Kidney (tissue), 22 donors: ENCODE measurements at places on chromosomes 4 and X. TPM values are rescaled to one million over a fixed set of nuclear protein-coding genes. Genes with fewer than 3 reads are reported as not detected.

GRCh38 chr4:158837527-158838141 lies 68.8 kb downstream of the FNIP2 start:
- DNase-seq = no peak

- DNase-seq = no peak
Observed at GRCh38 chrX:7983581-7983980, 56.4 kb upstream of the PNPLA4 start.

GRCh38 chrX:136867518-136867917 lies 13.0 kb downstream of the RBMX start:
- DNase-seq = no peak

- no peak for DNase-seq
Observed at GRCh38 chrX:52422884-52423283, 54.1 kb downstream of the XAGE2 start.

Gene TMPRSS11D
- total RNA-seq = not detected

Gene IQCM
- not detected for total RNA-seq

Gene KCNE5
- total RNA-seq = 0.44 TPM

Gene POU3F4
- 1.1 TPM for total RNA-seq

- DNase-seq = no peak
Observed at GRCh38 chrX:153568451-153569011, 30.4 kb downstream of the CCNQ start.

DNA sequence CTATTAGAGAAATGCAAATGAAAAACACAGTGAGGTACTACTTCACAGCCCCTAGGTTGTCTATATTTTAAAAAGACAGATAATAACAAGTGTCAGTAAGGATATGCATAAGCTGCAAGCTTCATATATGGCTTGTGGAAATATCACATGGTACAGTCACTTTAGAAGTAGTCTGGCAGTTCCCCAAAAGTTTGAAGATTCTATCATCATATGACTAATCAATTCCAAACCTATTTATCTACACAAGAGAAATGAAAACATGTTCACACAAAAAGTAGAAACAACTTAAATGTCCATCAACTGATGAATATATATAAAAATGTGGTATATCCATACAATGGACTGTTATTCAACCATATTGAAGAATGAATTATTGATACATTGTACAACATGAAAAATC lies 185.8 kb upstream of the STK26 start:
- no peak for DNase-seq

Gene FRAS1
- 31.5 TPM for total RNA-seq

GRCh38 chr4:154642373-154643009 lies 30.0 kb upstream of the FGG start:
- DNase-seq = no peak

- peak; percentile 75 for DNase-seq
Observed at GRCh38 chr4:186190581-186191199, 677 bp upstream of the CYP4V2 start.

- no peak for DNase-seq
Observed at GRCh38 chr4:119113033-119113655, 22.5 kb upstream of the MYOZ2 start.

Gene SMARCA1
- total RNA-seq = 34.7 TPM

Gene TGIF2LX
- total RNA-seq = not detected

Gene DHRSX
- 26.4 TPM for total RNA-seq

DNA sequence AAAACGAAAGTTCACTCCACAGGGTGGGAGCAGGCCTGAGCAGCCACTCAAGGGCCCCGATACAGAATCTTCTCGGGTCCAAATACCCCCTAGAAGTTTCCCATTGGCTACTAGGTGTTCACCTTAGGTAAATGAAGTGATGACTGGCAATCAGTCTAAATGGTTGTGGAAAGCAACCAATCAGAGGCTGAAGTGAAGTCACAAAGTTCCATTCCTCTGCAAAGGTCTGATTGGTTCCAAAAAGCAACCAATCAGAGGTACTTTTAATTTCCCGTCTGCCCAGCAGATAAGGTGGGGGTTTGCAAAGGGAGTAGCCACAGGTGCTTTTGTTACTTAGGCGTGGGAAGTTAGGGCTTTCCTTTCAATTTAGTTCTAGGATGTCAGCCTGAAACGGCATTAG lies 58.2 kb upstream of the NKAP start:
- DNase-seq = no peak

Gene PFKFB1
- total RNA-seq = 0.31 TPM

Gene NSG1
- total RNA-seq = 9.5 TPM

DNA sequence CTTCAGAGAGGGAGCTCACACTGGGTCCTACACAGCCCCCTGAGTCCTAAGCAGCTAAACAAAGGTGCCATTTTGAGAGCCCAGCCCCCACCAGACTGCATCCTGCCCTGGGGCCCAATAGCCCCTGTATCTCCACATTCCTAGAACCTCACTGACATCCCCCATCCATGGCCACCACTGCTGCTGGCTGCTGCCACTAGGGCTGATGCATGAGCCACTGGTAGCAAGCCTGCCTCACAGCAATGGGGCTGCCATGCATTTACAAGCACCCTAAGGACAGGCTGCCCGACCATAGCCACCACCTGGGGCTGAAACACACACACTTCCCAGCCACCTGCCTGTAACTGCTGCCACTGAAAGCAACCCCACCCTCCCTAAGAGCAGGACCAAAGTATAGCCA lies 26.5 kb upstream of the TRO start:
- DNase-seq = no peak

Gene PHEX
- total RNA-seq = 0.25 TPM

Gene ADGRG4
- 0.13 TPM for total RNA-seq

Gene MAGIX
- total RNA-seq = 11.6 TPM

Gene EXOSC9
- 17.6 TPM for total RNA-seq

- DNase-seq = no peak
Observed at GRCh38 chrX:17546356-17546755, 171.4 kb downstream of the NHS start.

DNA sequence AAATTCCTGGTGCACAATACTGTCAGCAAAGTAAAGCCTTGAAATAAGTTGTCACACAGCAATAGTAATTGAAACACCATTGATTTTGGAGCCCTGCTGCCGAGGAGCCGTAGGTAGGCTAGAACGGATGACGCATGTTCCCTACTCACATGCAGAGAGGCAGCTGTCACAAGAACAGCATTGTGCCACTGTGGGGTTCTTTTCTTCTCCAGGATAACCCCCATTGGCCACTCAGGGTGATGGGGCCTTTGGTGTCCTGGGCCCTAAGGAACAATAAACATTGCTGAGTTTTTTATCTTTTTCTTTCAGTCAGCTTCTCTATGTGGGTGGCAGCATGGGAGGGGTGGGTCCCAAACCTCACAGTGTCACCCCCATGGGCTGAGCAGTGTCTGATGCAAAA lies 542.3 kb downstream of the BCOR start:
- no peak for DNase-seq

- no peak for DNase-seq
Observed at GRCh38 chrX:8377041-8377440, 87.6 kb upstream of the VCX3B start.

- no peak for DNase-seq
Observed at GRCh38 chr4:53557669-53558064, 33.6 kb downstream of the LNX1 start.

GRCh38 chr4:30757357-30757756 lies 37.2 kb downstream of the PCDH7 start:
- DNase-seq = peak; percentile 47

DNA sequence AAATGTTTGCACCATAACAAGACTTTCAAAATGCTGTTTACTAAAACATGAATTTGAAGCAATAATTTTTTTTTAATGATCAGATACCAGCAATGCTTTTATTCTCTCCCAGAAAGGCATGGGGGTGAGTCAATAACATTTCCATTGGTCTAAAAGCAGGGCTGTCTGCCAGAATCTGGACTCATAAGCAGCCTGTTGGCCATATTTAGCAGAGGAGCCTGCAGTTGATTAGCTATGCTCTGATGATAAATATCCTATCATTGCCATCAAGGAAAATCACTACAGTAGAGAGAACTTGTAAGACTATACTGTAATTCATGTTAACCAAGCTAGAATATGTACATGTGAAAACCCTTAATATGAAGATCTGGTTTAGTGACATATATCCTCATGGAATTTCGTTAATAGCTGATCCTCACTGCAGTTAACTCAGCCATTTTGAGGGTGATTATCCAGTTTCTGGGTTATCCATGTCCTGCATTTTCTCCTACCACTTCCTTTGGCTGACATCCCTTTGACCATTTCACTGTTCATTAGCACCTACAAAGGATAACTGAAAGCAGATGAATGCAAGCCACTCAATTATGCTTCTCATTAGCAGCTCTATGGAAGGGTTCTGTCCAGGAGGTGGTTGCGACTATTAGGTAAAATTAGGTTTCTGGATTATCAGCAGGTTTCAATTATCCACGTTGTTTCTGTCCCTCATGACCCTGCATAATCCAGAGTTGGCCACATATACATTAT lies 72.9 kb upstream of the DIAPH2 start:
- DNase-seq = no peak

GRCh38 chr4:83613994-83614393 lies 78.1 kb downstream of the GPAT3 start:
- DNase-seq = no peak

- DNase-seq = no peak
Observed at GRCh38 chrX:63884821-63885790, 100.1 kb upstream of the ARHGEF9 start.

DNA sequence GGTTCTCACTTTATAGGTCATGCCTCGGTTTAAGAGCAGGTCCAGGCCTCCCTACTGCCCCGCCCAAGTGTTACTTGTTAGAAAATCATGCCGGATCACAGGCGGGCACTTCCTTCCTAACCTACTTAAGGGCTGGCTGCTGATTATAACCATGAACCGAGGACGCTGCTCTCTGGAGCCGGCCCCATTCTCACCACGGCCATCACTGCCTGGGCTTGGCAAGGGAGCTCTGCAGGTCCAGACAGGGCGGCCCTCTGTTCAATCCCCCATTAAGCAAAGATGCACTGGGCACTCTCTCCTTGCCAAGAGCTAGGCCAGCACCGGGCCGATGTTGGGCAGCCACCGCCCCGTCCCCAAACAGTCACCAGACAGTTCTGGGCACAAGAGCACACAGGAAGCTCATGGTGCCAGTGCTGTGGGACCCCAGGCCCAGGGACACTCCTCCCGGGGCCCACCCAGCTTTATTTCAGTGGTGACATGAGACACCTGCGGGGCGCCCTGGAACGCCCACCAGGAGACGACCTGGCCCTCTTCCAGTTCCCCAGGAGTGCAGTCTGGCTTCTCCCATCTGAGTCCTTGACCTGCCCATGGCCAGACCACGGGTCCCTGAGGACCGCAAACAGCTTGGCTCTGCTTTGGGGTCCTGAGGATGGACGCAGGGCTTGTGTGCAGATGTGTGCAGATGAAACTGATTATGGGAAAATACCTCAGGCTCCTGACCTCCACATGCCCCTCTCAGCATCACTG lies 44.0 kb downstream of the ABLIM2 start:
- no peak for DNase-seq

Gene CXorf49
- total RNA-seq = not detected

DNA sequence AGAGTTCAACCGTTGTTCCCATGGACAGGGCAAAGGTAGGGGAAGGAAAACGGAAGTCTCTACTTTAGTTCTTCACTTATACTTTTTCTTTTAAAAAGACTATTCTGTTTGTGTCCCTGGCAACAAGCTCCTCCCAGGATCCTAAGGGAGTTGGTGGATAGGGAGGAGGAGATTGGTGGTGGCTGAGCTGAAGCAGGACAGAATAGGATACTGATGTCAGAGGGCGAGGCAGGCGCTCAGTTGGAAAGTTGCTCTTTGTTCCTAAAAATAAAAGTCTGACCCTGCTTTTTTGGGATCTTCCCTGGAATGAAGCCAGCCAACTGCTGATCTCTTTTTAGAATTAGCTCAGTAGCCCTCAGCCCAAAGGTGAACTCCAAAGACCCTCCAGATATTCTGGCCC lies 104.7 kb downstream of the MGST2 start:
- DNase-seq = peak; percentile 41

- DNase-seq = no peak
Observed at GRCh38 chr4:110294165-110294564, 95.8 kb upstream of the ELOVL6 start.

GRCh38 chr4:113292371-113293042 lies 243.1 kb downstream of the ANK2 start:
- DNase-seq = peak; percentile 89

Gene FGA
- total RNA-seq = 6.1 TPM

DNA sequence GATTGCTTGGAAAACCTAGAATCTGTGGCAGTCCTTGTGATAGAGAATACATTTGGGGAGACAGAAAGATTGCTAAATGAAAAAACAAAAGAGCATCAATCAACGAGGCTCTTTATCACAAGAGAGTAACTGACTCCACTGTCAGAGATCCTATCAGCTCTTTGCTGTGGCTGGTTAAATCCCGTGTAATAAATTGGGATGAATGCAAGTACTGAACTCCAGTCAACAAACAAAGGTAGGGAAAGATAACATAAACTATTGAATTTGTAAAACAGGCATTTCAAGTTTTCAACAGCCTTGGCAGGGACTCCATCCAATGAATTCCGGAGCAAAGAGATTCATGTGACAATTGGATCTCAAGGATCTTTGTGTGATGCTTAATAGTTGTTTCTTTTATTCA lies 21.3 kb downstream of the MMRN1 start:
- no peak for DNase-seq

- peak; percentile 51 for DNase-seq
Observed at GRCh38 chr4:121096629-121097028, 24.3 kb upstream of the NDNF start.

- DNase-seq = no peak
Observed at GRCh38 chr4:146155152-146155724, 20.3 kb upstream of the LSM6 start.

DNA sequence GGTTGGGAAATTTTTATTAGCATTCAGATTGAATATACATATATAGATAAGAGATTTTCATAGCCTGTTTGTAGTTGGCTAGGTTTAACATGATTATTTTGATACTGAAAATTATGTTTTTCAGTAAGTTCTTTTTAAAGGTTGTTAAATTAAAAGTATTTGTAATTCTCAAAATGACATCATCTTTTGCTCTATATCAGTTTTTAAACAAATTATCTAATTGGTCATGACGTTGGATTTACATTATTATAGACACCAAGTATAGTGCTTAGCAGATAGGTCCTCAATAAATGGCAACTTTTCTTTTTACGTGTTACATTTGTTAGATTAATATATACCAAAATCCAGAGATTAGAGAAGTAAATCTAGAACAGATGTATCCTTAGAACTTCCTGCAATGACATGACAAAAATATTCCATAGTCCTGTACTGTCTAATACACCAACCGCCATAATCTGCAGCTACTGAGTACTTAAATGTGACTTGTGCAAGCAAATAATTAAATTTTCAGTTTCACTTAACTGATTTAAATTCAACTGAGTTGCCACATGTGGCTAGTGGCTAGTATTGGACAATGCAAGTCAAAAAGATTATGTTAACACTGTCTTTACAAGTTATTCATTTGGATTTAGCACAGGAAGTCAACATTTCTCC lies 1613.1 kb upstream of the TENM3 start:
- no peak for DNase-seq

DNA sequence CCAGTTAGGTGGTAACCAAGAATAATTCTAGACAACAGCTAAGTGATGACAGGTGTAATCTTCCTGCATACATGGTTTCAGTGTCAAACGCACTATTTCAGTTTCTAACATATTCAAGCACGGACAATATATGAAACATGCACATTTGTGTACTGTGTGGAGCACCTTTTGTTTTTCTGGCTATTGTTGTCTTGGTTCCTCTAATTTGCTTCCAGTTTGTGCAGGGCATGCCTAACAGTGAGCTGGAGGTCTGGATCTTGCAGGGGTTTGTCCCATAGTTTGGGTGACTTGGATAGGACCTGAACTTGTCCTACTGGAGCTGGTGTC lies 70.5 kb upstream of the TBC1D9 start:
- no peak for DNase-seq

- DNase-seq = no peak
Observed at GRCh38 chrX:102739657-102740056, 19.1 kb downstream of the GPRASP3 start.

- no peak for DNase-seq
Observed at GRCh38 chrX:52504551-52504950, 8.9 kb downstream of the XAGE1A start.
